ENCODE measurements at places on chromosomes 2 and 18.
A peak's percentile ranks its signal among the peaks of the same experiment; 100 is the strongest.

- DNase-seq, result no peak
Observed at GRCh38 chr2:168710754-168711467, 91.5 kb upstream of the NOSTRIN start.

DNA sequence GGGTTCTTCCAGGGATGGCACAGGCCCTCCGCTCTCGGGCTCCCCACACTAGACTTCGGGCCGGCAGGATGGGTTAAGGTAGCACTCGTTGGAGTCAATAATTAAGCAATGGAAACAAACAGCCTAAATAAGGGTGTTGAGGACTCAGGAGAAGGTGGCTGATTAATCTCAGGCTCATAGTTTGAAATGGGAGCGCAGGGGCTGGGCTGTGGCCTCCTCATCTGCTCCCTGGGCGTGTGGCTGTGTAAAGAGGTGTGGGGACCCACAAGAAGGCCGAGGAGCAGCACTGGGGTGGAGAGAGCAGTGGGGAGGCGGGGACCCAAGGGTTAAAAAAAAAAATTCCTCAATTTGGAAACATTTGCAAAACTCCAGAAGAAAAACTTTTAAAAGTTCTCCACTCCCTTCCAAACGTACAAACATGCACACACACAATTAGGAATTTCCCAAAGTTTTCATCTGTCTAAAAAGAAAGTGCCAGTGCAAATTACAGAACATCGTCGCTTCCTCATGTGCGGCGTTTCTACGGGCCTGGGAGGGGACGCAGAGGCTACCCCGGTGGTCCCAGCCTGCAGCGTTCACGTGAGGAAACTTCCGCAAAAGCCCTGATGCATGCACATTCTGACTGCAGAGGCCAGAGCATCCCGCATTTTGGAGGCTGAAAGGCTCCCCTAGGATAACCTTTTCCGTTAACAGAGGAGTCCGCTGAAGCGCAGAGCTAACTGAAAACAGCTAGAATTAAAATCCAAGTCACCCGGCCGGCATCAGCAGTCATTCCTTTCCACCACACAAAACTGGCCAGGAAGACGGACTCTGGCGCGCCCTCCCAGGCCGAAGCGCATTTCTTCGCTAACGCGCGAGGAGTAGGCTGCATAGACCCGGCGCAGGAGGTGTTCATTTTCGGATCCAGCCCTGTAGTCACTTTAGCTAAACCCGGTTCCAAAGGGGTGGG, 1.0 kb upstream of the TUBB6 start:
- no peak for DNase-seq

GRCh38 chr18:23887035-23887434, 127.5 kb upstream of the TTC39C start:
- no peak for DNase-seq

DNA sequence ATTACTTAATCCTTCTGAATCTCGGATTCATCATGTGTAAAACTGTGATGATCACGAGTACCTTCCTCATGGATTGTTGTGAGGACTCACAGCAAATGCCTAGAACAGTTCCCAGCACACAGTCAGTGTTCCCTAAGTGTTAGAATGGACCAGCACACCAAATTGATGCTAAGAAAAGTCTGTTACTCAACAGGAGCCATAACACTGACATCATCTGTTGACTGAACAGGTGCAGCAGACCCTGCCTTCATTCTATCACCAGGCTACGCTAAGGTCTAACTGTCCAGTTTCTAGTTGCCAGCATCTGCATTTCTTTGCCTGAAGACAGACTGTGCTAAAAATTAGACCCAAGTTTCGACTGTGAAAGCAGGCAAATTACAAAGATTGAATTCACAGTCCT, 18.6 kb downstream of the DTNB start:
- DNase-seq, result no peak

DNA sequence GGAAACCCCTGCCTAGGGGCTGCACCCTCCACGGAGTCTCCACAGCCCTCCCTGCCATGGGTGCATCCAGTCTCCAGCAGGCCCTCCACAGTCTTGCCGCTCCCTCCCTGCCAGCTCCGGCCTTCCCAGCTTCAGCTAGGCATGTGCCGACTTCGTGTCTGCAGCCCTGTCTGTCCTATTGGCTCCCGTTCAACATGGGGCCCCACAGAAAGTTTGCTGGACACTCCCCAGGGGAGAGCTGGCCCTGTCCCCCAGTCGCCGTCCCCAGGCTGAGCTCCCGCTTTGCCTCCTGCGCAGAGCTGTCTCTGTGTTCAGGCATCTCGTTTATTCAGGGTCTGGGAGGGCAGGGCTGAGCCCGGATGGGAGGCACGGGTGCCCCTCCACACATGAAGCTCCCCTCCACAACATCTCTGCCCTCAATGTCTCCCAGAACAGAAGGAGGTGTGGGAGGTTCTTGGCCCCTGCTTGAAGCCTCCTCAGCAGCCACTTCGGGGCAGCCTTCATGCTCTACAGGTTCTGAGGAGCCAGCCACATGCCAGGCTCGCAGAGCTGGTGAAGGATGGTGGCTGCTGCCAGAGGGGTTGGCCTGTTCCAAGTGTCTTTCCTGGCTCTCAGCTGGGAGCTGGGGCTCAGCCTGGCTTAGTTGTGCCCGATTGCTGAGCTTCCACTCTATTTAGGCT, 120.1 kb upstream of the PXDN start:
- DNase-seq, result no peak

- peak; percentile 84 for DNase-seq
Observed at GRCh38 chr2:209334188-209335017, 89.4 kb upstream of the MAP2 start.

GRCh38 chr18:23151414-23152099, 16.3 kb downstream of the CABLES1 start:
- DNase-seq, result no peak

Data from Karpas-422 (cell line).